ENCODE measurements at places on chromosomes 13 and 19.
A peak's percentile ranks its signal among the peaks of the same experiment; 100 is the strongest.

DNA sequence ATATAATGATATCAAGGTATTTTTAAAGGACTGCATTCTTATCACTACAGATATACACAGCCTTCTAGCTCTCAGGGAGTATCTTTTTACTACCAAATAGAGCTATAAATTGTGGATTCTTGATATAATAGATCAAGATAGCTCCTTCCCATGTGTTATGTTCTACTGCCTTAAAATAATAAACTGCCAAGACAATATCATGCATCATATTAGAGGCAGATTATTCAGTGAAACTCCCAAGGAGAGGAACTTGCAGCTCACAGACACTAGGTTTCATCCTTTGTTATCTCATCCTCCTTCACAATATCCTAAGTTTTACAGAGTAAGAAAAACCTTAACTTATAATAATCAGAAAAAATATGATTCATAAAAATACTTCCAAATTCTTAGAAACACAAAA is 802.8 kb downstream of the DIAPH3 start:
- DNase-seq: no peak

GRCh38 chr13:25018729-25019115 is 77.2 kb upstream of the PABPC3 start:
- no peak for DNase-seq

- peak; percentile 80 for DNase-seq
Observed at GRCh38 chr19:39506944-39507714, 7.8 kb upstream of the SELENOV start.

DNA sequence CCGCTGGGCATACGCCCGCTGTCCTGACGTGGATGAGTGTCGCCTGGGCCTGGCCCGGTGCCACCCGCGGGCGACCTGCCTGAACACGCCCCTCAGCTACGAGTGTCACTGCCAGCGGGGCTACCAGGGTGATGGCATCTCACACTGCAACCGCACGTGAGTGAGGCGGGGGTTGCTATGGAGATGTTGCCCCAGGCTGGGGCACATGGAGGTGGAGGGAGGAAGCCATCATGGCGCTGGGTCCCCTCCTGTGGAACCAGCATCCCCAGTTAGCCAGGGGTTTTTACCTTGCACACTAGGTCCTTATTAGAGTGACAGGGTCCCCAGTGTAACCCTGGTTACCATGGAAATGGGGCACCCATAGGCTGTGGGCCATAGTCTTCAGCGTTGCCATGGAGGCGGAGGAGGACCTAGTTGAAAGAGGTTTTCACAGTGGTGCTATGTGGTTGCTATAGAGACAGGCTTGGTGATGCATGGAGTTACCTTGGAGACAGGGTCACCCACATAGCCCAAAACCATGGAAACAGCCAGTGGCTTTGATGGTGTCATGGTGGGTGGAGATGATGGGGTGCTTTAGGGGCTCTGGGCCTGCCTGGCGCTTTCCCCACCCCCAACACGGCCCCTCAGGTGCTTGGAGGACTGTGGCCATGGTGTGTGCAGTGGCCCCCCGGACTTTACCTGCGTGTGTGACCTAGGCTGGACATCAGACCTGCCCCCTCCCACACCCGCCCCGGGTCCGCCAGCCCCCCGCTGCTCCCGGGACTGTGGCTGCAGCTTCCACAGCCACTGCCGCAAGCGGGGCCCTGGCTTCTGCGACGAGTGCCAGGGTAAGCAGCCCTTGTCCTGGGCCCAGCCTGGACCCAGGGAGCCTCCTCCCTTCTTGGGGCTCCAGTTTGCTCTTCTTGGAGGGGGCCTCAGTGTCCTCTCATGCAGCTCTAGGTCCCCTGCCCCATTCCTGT is 27.1 kb downstream of the MEGF8 start:
- DNase-seq: no peak

DNA sequence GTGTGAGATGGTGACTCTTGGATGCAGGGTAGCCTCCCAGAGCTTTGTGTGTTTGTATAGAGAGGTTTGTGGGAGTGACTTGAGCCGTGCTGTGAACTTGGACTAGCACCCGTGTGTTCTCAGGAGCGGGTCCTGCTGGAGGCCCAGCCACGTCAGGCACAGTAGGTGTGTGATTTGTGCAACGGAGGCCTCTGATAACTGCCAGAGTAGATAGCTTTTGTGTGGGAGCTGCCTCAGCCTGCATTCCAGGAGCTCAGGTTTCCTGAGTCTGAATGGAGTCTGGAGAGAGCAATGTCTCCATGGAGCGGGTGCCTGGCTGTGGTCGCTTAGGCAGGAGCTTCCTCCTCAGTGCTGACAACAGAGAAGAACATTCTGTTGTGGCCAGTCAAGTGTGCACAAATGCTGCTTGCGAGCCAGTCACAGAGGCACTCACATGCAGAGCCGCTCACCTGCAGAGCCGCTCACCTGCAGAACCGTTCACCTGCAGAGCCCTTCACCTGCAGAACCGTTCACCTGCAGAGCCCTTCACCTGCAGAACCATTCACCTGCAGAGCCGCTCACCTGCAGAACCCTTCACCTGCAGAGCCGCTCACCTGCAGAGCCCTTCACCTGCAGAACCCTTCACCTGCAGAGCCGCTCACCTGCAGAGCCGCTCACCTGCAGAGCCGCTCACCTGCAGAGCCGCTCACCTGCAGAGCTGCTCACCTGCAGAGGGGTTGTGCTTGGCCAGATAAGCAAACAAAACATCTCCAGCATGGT is 32.6 kb downstream of the TFDP1 start:
- peak; percentile 39 for DNase-seq

DNA sequence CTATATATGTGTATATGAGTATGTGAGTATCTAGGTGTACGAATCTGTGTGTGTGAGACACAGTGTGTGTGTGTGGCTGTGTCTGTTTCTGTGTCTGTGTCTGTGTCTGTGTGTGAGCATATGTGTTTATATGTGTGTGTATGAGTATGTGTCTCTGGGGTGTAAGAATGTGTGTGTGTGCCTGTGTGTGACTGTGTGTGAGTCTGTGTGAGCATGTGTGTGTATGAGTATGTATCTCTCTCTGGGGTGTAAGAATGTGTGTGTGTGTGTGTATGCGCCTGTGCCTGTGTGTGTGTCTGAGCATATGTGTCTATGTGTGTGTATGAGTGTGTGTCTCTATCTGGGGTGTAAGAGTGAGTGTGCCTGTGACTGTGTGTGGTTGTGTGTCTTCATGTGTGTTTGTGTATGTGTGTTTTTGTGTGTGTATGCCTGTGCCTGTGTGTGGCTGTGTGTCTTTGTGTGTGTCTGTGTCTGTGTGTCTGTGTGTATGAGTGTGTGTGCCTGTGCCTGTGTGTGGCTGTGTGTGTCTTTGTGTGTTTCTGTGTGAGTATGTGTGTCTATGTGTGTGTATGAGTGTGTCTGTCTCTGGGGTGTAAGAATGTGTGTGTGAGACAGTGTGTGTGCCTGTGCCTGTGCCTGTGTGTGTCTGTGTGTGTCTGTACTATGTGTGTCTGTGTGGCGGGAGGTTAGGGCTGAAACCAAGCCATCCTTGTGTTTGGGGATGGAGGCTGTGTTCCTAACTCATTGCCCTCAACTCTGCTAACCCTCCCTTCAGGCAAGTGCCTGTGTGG is 11.2 kb downstream of the AXL start:
- DNase-seq: no peak

- DNase-seq: peak; percentile 19
Observed at GRCh38 chr13:112483299-112483698, 104.7 kb downstream of the TUBGCP3 start.

- peak; percentile 35 for DNase-seq
Observed at GRCh38 chr19:48506138-48506733, 5.4 kb downstream of the LMTK3 start.

GRCh38 chr19:55705972-55706371 is 30.9 kb downstream of the EPN1 start:
- DNase-seq: no peak

GRCh38 chr13:51849145-51850101 is 4.4 kb upstream of the TMEM272 start:
- peak; percentile 77 for DNase-seq

- DNase-seq: no peak
Observed at GRCh38 chr13:97142452-97142851, 79.7 kb upstream of the MBNL2 start.

GRCh38 chr13:46207828-46208227 is 3.9 kb upstream of the LRRC63 start:
- no peak for DNase-seq

DNA sequence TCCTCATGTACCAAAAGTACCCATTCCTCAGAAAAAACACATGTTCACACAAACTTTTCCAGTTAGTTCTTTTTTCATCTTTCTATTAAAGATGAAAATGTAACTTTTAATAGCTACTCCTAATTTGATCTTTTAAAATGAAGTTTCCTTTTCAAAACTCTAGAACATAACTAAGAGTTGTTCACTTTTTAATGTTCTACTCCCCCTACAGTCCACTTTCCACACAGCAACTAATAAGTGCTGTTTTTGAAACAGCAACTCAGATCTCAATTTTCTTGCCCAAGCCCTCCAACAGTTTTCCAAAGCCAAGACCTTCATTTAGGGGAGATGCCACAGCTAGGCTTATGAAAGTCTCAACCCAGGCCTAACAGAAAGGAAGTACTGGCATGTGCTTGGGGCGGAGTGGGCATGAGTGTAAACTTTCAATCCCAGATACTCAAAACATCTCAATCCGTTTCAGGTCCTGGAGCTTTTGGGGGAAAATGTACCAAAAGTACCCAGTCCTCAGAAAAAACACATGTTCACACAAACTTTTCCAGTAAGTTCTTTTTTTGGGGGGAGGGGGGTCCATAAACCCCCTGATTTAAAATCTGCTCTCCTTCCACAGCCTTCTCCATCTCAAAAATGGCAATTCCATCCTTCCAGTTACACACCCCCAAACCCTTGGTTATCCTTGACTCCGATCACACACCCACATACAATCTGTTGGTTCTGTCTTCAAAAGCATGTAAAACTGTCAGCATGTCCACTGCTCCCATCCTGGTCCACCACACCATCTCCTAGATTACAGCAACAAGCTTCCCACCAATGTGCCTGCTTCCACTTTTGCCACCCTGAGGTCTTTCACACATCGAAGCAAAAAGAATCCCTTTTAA is 2.0 kb downstream of the FBL start:
- DNase-seq: peak; percentile 45

Data from suppressor macrophage (primary cell).